ENCODE measurements at places on chromosomes 4 and X.

- no peak for DNase-seq
These were observed at the start of gene ARHGAP4 for GRCh38 chrX:153925739-153926551. Gene ARHGAP4, minus strand, starts transcription at chrX:153926264. Its CDS starts 62 bp downstream, at chrX:153926202.

- DNase-seq: no peak
These were observed 8.2 kb downstream of the KLHL15 start for GRCh38 chrX:24018809-24019208.

DNA sequence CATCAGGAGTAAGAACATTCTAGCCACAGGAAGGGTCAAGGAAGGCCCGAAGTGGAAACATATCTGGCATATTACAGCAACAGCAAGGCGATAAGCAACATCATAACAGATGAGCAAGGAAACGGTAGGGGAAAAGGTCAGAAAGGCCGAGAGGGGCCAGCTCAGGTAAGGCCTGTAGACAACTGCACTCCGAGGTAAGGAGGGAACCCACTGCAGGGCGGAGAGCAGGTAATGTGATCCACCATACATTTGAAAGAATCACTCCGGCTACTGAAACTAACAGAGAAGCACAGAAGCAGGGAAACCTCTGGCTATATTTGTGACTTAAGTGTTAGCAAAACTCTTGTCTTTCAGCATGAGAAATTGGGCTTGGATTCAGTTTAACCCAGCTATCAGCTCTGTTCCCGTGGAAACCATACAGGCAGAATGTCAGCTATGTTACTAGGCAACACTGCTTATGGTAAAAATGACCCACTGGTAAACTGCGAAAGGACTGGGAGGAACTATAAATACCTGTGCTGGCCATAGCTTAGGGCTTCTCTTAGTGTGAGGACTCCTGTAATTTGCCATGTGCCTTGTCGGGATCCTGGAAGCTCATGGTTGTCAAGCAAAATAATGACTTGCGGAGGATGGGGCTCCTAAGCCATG is 31.0 kb downstream of the FRYL start:
- no peak for DNase-seq

DNA sequence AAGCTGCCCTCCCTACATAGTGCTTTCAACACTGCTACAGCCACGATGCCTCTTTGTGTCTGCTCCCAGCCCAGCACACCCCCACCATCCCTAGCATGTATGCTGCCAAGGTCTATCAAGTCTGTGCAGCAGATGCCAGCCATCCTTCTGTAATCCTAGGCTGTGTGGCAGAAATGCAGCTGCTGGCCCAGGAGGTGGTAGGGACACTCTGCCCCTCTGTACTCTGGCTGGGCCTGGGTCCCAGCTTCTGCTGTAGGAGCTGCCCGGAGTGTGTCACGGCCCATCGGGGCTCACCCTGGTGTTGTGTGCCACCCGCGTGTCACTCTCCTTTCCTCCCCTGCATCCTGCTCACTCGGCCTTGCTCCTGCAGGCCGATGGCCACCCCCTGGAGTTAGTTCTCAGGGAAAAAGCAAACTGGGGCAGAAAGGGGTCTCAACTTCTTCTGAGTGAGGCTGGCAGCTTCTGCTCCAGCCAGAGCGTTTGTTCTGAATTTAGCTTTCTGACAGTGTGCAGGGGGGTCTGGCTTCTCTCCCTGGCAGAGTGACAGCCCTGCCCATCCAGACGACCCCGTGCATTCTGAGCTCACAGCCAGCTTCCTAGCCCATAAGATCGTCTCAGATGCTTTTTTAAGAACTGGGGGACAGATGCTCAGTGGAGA is 22.7 kb downstream of the PSAPL1 start:
- no peak for DNase-seq

DNA sequence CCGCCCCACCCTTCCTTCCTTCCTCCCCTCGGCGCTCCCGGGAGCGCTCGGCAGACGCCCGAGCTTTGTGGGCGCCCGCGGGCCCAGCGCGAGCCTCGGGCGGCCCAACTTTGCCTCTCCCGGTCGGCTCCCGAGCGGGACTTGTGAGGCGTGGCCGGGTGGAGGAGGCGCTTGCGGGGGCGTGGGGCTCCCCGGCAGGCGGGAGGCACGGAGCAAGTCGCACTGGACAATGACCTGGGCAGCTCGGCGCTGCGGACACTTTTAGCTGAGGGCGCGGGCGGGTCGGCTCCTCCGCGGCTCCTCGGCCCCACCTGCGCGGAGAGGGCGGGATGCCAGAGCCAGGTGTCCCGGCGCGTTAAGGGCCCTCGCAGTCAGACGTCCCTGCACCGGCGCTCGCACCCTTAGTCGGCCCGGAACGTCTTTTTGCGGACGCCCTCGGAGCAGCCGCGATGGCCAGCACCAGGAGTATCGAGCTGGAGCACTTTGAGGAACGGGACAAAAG is 385 bp downstream of the DCLK2 start:
- no peak for DNase-seq
